ENCODE measurements at places on chromosomes 5 and 9.
A peak's percentile ranks its signal among the peaks of the same experiment; 100 is the strongest.

GRCh38 chr9:613771-614347 lies 227.6 kb upstream of the DMRT1 start:
- peak; percentile 94 for DNase-seq

- peak; percentile 89 for DNase-seq
Observed at GRCh38 chr5:59099270-59099994, 516.6 kb downstream of the RAB3C start.

DNA sequence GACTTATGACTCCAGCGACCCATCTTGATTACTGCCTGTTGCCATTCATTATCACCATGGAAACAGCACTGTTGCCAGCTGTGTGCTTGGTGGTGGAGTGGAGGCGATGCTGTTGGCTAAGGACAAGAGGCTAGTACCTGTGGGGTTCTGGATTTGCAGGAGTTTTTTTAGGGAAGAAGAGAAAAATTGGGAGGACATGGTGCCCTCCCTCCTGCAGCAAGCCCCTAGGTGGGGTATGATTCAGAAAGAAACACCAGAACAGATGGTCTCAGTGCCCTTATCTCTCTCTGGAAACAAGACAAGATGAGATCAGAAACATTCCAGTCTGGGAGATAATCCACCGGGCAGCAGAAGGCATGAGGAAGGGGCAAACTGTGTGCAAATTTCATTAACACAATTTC lies 87.8 kb upstream of the TLR4 start:
- no peak for DNase-seq

GRCh38 chr5:124056326-124056990 lies 544.5 kb downstream of the CSNK1G3 start:
- no peak for DNase-seq

DNA sequence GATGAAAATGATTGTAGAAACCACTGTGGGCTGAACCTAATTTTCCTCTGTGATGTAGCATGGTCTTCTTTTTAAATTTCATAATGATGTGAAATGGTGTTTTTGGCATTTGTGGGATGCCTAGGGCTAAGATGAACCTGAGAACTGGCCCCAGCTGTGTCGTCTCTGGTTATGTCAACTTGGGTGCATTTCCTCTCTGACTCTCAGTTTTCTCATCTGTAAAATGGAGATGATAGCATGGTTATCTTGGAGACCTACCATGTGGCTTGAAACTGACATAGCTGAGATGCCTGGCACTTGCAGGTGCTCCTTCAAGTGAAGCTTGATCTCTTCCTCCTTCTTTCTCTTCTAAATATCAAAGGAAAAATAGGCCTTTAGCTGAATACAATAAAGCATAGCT lies 77.8 kb downstream of the BOD1 start:
- no peak for DNase-seq

DNA sequence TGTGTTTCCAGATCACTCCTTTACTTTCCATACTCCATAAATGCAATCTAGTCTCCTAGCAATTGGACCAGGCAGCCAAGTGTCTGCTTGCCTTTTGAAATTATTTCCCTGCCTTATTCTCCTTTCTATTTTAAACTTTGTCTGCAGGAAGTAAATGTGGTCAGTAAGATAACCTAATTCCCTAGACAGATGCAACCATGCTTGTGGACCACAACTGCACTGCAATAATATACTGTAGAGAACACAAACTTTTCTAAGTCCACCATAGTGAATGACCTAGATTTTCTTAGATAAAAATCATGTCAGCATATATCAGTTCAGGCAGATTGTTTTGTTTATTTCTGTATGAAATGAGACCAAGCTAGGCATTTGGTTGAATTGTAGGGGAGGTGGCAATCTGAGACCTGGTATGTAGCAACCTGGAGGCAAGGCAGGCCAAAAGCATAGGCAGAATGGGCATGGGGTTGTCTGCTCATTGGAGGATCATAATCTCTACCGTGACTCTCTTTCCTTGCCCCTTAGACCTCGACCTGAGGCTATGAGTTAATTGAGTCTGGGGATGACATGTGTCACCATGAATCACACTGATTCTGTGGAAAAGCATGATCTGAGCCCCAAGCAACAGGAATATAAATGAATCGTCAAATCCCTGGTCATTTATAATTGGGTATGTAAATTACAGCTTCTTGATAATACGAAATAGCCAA lies 20.7 kb downstream of the ACTL7B start:
- no peak for DNase-seq

DNA sequence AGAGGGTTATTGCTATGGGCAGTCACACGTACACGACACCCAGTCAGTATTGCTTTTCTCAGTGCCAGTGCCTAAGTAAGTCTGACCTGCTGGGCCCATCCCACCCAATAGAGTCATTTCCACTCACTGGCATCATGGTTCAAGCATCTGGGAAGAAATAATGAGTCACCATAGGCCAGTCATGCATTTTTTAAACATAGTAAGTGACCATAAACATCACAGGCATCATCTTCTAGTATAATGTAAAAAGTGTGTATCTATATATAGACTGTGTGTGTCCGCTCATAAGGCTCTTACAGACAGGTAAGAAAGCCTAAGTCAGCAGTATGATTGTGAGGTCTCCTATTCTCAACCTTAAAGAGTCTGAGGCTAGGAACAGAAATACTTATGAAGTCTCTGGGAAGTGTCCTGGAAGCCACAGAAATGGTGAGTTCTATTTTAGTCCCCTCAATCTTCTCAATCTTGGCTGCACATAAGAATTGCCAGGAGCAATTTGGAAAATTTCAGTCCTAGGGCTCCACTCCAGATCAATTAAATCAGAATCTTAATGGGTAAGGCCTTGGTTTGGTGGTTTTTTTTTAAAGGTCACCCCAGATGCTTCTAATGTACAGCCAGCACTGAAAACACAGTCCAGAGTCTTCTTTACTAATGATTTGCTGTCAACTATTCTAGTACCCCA lies 65.2 kb downstream of the ZNF366 start:
- peak; percentile 94 for DNase-seq

- DNase-seq, result peak; percentile 68
Observed at GRCh38 chr5:19240170-19240569, 747.8 kb downstream of the CDH18 start.

- no peak for DNase-seq
Observed at GRCh38 chr5:153860195-153860886, 178.4 kb downstream of the FAM114A2 start.

DNA sequence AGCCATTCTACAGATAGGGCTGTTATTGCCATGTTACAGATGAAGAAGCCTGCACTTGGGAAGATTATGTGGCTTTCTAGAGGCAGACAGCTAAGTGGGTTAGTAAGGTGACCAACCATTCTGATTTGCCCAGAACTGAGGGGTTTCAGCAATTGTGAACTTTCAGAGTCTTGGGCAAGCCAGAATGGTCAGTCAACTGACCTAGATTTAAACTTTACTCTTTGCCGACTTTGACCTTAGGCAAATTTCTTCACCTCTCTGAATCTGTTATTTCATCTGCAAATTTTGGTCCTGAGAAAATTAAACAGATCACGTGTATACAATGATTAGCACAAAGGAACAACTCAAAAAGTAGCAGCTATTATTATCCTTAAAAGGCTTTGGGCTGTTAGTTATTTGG lies 20.4 kb upstream of the TNFSF8 start:
- no peak for DNase-seq

DNA sequence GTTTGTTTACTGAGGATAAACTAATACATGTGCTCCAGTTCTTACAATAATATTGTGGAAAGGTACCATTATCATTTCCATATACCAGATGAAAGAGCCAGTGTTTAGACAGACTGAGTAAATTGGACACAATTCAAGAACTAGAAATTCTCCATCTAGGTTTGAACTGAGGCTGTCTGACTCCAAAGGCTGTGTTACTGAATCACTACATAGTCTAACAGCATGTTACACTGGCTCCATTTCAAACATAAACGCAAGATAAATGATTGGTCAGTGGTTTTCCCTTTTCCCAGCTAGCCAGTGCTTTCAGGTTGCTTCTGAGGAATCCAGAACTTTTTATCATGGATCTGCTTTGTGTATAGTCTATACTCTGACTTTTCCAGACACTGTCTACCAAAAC lies 8.1 kb downstream of the SPDL1 start:
- peak; percentile 89 for DNase-seq

DNA sequence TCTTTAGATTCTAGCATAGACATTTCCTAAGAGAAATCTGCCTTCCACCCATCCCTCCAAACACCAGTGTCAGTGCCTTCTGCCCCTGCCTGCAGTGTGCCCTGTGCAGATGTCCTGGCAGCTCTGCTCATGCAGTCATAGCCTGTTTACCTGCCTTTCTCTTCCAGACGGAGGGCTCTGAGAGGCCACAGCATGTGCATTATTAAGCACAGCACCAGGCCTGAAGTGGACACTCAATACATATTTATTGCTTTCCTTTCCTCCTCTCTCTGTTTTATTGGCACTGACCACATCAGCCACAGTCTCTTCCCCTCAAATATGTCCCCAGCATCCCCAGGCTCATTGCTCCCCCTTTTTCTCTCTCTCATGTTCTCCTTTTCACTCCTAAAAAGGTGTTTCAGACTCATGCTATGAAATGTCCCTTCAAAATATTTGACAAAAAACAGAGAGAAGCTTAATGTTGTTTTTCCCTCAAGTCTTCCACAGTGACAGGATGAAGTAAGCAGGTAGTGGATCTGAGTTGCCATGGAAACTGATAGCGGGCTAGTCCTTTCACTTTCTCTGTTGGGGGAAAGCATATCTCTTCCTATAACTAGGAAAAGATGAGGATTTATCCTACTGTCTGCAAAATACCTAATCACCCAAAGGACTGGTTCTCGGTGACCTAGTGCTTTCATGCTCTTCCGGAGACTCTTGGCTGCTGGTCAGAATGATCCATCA lies 100.9 kb downstream of the ATP10B start:
- DNase-seq, result no peak

- DNase-seq, result no peak
Observed at GRCh38 chr9:73076970-73077369, 74.7 kb upstream of the ANXA1 start.

DNA sequence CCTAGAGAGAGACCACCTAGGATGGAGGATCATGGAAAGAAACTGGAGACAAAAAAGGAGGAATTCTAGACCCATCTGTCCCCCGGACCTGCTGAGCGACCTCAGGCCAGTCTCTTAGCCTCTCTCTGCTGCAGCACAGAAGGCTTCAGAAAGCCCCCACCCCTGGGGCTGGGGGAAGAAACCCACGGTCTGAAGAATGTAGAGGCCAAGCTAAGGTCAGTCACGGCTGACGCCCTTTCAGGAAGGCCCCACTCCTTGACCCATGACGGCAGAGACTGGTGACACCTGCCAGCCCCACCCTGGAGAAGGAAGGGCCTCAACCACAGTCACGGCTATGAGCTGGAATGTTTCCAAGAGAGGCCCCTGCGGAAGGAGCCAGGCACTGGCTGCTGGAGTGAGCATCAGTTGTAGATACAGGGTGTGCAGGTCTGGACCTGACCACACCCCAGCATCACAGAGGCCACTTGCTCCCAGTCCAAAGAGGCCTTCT lies 120.5 kb upstream of the BOD1 start:
- no peak for DNase-seq

DNA sequence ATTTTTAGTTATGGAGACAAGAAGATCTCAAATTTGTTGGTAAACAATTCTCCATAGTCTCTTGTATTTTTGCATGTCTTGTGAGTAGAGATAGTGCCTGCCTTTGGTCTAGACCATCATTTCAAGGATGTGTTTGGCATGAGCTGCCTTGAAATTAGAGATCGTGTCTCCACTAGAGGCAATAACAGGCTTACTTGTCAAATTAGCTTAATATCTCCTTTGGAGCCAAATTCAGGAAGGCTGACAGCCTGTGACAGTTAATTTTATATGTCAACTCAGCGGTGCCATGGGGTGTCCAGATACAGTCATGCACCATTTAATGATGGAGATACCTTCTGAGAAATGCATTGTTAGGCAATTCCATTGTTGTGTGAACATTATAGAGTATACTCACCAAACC lies 24.8 kb upstream of the PRDM9 start:
- no peak for DNase-seq

GRCh38 chr9:100774962-100775361 lies 197.1 kb downstream of the CAVIN4 start:
- DNase-seq, result no peak

DNA sequence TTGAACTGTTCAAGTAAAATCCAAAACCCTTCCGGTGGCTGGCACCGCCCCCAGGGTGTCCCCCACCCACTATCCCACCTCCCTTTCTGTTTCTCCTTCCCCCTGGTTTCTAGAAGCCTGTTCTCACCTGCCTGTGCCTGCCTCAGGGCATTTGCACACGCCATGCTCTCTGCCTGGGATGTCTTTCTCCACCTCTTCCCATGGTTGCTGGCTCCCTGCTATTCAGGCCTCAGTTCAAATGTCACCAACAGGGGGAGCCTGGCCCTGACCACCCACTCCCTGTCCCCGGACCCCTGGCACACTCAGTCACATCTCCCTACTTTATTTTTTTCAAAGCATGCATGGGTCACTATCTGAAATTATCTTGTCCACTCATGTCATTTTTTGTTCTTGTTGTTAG lies 39.9 kb upstream of the EEIG1 start:
- DNase-seq, result no peak

- no peak for DNase-seq
Observed at GRCh38 chr9:76894198-76894597, 11.7 kb downstream of the PRUNE2 start.

GRCh38 chr5:13081116-13081515 lies 863.4 kb downstream of the DNAH5 start:
- DNase-seq, result no peak

- no peak for DNase-seq
Observed at GRCh38 chr5:17735761-17736160, 101.5 kb downstream of the TAF11L14 start.

GRCh38 chr9:33225319-33226147 lies 14.4 kb upstream of the SPINK4 start:
- peak; percentile 88 for DNase-seq

GRCh38 chr5:106154280-106154716 lies 1516.4 kb downstream of the EFNA5 start:
- no peak for DNase-seq

GRCh38 chr9:80491086-80491696 lies 919.4 kb downstream of the TLE4 start:
- DNase-seq, result no peak

- DNase-seq, result no peak
Observed at GRCh38 chr5:94540856-94541494, 77.4 kb downstream of the KIAA0825 start.

- DNase-seq, result peak; percentile 73
Observed at GRCh38 chr5:188488-189481, 2.5 kb upstream of the LRRC14B start.

DNA sequence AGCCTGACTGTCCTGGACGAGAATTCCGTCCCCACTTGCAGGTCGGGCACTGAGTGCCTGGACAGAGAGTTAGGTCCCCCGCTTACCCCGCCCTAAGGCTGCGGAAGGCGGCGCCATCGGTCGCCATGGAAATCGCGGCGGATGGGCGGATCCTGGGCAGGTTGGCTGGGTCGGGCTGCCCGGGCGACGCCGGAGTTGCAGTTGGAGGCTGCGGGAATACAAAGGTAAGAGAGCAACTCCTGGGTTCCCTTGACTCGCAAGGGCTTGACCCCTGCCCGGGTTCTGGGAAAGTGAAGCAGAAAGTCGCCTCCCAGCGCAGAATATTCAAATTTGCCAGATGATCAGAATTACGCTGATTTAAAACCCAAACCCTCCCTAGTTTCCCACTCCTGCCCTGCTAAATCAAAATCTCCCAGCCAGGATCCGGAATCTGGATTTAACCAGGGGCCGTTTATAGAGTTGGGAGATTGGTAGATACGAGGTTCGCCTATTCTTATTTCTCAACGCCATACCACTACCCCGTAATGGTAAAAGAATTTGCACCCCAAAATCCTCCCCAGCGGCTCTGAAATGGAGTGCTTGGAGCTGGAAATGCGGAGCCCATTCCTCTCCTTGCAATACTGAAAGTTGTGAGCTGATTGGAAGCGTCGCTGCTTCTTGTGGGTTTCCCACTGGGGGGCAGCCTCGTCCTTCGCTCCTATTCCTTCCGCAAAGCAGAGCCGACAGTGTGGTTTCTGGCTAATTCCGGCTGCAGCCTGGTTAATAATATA lies 156.4 kb upstream of the RASEF start:
- peak; percentile 86 for DNase-seq

All from astrocyte of the spinal cord (primary cell).